HT1080 (cell line): ENCODE measurements at places on chromosomes 12 and 14. TPM values are rescaled to one million over a fixed set of nuclear protein-coding genes. Genes with fewer than 3 reads are reported as not detected.

CFAP54 gene
- 0.63 and 5.3 TPM in 2 replicates for total RNA-seq

ADCY4 gene
- total RNA-seq, result not detected in 2 replicates

CMA1 gene
- not detected in 2 replicates for total RNA-seq

RNF10 gene
- total RNA-seq, result 35.1 and 43.3 TPM in 2 replicates

SLC25A47 gene
- 0.37 TPM in 1 of 2 replicates, not detected in the other for total RNA-seq

NR2C1 gene
- total RNA-seq, result 11.5 and 25.3 TPM in 2 replicates

OVCH1 gene
- not detected in 2 replicates for total RNA-seq

METTL25 gene
- 4.6 and 4.8 TPM in 2 replicates for total RNA-seq
